ENCODE measurements at places on chromosomes 4 and X.

DNA sequence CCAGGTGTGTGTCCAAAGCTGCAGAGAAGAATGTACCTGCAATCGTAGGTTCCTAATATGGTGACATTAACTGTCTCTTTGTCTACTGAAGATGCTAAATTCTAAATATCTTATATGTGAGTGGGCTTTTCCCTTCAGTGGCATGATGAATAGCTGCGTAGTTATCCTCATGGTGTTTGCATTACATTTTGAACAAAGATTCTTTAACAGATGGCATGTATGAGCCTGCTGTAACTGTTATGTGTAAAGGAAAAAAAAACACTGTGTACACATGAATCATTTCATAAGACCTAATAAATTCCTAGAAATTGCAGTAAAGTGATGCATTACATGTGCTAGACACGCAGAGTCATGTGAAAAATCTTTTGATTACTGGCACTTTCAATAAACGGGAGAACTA, 288.0 kb downstream of the SH2D1A start:
- DNase-seq, result no peak

DNA sequence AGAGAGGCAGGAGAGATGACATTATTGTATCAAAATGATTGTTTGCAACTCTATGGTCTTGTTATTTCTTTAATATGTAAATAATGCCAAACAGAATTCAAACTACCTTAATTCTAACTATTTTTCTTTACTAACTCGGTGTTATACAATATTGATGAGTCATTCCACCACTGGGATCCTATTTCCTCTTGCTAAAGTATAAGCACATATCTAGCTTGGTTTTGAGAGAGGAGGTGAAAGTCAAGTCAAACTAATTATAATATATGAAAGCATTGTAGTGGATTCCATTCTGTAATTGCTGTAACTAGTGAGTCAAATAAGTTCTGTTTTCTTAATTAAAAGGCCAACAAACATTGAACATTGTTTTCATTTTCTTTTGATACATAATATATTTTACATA, 837.6 kb downstream of the PDHA2 start:
- DNase-seq, result peak; percentile 2

- DNase-seq, result no peak
Observed at GRCh38 chr4:180059216-180059881, 2183.9 kb upstream of the TENM3 start.

- DNase-seq, result peak; percentile 78
Observed at GRCh38 chr4:41202820-41203568, 11.3 kb downstream of the APBB2 start.

DNA sequence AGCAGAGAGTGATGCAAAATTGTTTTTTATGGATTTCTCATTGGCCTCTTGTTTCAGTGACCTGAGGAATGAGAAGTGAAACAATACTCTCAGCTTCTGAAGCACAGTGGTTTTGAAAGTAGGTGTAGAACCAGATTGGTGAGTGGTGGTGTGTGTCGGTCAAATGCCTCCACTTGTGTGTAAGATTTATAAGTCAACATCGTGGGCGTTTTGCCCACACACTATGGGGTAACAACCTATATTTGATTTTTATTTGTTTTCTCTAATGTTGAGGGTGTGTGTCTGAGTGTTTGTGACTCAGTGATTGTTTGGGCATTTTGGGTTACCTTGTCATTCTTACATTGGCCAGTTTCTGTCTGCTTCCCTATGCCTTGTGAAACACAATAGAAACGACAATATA, 23.3 kb downstream of the ADGRL3 start:
- no peak for DNase-seq

DNA sequence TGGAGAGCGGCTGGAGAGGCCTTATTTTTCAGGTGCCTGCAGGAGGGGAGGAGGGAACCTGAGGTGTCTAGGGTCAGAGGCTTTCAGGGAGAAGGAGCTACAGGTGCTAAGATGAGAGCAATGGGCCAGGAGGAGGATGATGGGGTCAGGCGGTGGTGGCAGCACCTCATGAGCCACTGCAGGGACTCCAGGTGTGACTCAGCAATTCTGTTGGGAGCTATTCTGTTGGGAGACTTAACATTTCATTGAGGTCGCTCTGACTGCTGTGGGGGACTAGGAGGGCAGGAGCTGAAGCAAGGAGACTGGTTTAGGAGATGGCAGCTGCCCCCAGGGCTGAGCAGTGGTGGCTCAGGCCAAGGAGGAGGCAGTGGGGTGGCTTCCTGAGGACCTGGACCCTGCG, 65.0 kb downstream of the CLDN34 start:
- DNase-seq, result no peak

GRCh38 chrX:40331353-40331752, 233.6 kb upstream of the BCOR start:
- DNase-seq, result no peak

DNA sequence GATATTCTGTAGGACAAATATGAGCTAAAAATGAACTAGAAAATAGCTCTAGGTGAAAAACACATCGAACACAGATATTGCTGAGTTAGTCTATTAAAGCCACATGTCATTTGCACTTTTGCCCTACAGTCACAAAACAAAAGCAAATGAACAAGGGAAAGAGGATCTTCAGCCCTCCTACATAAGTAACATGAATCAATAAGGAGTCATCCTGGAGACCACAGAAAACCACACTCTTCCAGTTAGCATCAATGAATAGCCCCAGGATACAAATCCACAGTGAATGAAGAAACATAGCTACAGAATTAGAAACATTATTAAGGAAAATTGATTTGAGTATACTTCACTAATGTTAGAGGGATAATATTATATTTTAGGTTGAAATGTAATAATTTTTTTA, 311.4 kb downstream of the MAPK10 start:
- DNase-seq, result peak; percentile 46

- DNase-seq, result no peak
Observed at GRCh38 chr4:136383082-136383481, 1149.2 kb downstream of the PCDH18 start.

DNA sequence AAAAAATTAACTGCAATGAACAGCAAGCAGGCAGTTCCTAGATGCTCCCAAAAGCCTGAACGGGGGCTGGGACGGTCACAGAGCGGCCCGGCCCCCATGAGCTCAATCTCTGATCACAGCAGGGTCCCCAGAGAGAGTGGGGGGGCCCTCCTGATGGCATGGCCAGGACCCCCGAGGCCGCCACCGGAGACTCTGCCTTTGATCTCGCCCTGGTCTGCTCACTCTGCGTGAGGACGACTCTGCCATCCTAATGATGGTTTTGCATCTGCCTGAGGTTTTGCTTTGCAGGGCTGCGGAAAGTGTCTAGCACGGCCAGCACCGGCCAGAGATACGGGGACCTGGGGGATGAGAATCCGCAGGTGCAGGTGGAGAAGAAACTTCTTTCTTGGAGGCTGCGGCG, 103.8 kb downstream of the SHOX start:
- no peak for DNase-seq

DNA sequence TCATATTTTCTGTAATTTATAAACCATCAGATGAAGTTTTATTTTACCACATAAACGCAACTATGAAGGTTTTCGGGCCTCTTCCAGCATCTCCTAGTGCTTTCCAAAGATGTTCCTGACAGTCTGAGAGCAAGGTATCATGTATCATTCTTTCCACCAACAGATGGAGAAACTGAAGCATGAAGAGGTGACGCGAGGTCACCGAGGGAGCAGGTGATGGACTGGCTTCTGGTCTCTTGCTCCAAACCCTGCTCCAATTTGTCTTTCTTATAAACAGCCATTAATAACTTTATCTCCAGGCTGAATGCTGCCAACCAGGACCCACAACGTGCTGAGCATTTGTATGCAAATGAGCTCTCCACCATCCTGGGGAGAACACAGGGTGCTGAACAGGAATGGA, 86.3 kb upstream of the MAML3 start:
- no peak for DNase-seq

DNA sequence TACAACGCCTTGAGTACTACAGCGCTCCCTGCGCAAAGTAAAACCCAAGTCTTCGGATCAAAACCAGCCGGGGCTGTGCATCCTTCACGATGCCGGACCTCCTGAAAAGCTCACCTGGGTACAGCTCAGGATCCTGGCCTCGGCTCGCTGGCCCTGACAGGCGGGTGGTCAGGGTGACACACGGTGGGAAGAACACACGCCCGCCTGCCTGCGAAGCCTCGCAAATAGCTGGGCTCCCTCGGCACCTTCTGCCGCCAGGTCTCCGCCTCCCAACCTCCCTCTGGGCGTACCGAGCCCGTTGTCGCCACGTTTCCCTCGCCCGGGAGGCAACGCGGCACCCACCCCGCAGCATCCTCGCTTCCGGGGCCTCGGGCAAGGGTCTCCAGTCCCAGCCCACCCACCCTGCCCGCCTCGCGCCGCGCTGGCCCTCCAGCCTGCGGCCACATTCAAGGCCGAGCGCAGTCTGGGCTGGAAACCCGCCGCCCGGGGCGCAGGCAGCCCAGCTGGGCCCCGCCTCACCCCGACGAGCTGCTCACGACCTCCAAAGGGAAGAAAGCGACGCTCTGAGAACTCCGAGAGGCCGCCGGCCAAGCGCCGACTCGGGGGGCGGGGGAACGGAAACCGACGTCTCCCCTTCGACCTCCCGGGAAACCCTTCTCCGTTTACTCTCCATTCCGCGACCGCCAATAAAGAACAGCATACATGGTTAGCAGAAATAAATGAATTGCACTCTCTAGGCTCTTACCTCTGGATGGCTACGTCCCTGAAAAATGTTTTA, 511 bp downstream of the PPM1K start:
- peak; percentile 21 for DNase-seq

DNA sequence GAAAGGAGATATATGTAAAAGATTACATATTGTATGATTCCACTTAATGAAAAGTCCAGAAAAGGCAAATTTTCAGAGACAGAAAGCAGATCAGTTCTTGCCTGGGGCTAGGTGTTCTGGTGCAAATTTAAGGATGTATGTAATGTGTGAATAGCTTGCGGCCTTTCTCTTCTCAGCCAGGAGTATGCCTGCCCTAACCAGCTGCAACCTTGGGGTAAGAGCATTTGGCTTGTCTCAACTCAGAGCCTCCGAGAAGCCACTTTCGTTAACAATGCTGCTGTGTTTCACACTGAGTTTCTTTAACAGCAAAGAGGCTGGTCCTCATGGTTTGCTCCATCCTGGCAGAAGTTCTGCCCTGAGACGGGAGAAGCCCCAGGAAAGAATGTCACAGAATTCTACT, 102.7 kb downstream of the SPCS3 start:
- DNase-seq, result no peak

DNA sequence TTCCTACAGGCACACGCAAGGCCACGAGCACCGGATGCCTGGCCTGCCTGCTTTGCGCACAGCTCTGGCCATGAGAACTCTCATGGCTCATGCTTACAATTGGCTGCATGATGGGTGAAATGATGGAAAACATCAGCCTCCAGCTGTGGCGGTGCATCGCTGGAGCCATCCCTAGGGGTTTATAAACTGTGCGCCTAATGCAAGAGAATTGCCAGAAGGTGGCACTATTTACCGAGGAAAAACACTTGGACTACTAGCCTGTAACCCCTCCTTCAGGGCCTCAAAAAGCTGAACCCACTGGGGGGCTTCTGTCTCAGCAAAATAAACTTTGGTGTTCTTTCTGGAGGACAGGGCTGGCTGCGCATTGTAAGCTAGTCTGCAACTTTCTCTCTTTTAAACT, 51.9 kb downstream of the PHKA2 start:
- no peak for DNase-seq

DNA sequence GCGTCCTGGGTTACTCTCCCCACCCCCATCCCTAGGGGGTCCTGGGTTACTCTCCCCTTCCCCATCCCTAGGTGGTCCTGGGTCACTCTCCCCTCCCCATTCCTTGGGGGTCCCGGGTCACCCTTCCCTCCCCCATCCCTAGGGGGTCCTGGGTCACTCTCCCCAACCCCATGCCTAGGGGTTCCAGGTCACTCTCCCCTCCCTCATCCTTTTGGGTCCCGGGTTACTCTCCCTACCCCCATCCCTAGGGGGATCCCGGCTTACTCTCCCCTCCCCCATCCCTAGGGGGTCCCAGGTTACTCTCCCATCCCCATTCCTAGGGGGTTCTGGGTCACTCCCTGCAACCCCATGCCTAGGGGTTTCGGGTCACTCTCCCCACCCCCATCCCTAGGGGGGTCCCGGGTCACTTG, 1.5 kb downstream of the ASMTL start:
- DNase-seq, result no peak

- no peak for DNase-seq
Observed at GRCh38 chrX:22147942-22148341, 115.8 kb downstream of the PHEX start.

DNA sequence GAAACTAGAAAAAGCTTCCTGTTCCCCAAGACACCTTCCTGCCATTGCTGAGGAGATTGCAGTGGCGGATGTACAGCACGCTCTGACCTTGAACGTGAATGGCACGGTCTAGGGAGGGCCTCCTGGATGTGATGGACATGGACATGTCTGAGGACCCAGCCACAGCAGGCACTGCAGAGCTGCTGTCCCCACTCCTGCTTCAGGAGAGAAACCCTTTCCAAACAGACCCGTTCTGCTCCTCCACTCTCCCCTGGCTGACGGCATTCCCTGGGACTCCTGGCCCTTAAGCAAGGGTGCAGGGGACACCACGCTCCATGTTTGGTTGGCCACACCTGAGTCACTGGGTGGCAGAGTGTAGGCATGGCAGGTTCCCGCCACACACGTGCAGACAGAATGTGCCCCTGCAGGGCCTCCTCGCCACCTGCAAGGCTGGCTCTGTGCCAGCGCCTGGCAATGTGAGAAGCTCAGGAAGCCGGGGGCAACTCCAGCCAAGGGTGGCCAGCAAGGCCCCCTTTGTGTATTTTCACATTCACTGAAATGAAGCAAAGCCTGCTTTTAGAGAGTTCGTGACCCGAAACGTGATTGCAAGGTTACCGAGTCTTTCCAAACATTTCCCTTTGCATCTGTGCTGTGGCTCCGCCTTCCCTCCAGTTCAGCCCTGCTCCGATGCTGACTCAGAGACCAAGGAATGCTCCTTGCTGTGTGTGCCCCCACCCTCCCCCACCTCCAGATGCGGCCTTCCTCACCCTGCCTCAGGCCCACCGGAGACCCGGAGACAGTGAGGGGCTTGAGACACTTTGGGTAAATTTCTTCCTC, 46.1 kb downstream of the HTRA3 start:
- DNase-seq, result no peak

DNA sequence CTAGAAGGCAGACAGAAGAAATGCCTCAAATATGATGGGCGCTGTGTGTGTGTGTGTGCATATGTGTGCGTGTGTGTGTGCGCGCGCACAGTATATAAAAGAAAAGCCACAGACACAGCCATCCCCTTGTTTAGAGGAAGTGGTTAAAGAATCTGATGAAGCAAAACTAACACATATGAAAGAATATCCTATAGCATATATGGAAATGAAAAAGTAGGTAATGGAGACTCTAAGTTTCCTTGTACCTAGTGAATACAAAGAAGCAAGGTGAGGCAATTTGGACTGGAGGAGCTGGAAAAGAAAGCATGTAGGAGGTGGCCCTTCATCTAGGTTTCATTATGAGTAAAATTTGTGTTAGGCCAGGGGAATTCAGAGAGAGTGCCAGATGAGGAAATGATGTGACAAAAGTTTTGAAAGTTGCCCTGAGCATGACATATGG, 58.6 kb upstream of the MCF2 start:
- no peak for DNase-seq

- DNase-seq, result no peak
Observed at GRCh38 chr4:148265627-148266026, 176.6 kb downstream of the NR3C2 start.

GRCh38 chr4:186765138-186765537, 41.5 kb upstream of the FAT1 start:
- DNase-seq, result peak; percentile 85
